Left colon (tissue), 2 donors: ENCODE measurements at places on chromosomes 5 and 9.

- no peak for DNase-seq
These were observed 159.9 kb downstream of the MAN2A1 start for GRCh38 chr5:109849478-109850088.

GRCh38 chr9:127558581-127559246 is 53.4 kb upstream of the STXBP1 start:
- no peak for DNase-seq

DNA sequence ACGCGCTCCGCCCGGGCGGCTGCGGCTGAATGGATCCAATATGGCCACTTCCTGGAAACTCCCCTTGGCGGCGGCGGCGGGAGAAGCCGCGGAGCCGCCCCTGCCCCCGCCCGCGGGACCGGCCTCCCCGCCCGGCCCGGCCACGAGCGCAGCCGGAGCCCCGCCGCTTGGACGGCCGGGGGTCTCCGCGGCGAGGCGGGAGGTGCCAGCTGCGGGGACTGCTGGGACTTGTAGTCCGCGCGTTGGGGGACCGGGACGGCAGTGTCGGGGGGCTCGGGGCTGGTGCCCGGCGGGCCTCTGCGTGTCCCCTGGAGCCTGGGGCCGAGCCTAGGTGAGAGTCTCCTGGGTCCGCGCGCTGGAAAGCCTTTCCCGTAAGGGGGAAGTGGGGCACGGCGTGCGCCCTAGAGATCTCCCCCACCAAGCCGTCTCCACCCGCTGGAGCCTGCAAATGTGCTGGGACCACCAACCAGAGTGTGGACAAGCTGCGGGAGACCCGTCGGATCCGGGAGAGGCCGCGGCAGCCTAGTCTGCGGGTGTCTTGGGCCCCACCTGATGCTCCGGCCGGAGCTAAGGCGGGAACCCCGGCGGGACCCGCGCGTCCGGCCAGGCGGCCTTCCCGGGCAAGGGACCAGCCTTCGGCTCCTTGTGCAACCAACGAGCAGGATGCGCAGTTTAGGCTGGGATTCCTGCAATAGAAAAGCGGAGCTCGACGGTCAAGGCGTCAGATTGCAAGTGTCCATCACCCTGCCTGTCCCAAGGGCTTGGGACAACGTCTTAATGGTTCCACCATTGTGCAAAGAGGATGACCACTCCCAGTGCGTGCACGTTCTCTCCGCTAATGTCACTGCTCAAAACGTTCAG is at the start of gene SEPTIN8:
SEPTIN8 (minus strand) TSS at position 31 of the 861 bp plus-strand sequence. CDS start 102 bp downstream, outside the sequence.
- peak; percentile 50 for DNase-seq

GRCh38 chr5:122924203-122924602 is 78.8 kb downstream of the SNX24 start:
- DNase-seq, result no peak

DNA sequence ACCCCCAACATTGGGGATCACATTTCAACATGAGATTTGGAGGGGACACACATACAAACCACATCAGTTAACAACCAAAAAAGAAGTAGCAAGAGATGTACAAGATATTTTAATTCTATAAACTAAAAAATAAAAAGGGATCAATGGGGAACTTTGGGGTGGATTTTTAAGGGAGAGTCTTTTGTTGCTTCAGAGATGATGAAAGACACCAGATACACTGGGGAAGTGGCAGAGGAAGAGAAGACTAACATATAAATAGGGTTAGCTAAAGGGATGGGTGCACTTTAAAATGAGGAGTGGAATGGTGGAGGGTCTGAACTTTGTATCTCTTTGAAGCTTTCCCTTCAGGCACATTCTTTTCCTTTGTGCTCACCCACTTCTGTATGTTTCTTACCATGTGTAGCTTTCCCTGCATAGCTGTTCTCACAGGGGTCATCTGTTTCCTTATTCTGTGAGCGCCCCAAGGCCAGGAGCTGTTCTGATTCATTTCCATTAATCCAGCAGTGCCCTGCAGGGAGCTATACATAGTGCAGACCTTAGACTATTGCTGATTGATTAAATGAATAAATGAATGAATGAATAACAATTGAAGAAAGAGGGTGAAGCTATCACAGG is 531.6 kb upstream of the KLF4 start:
- DNase-seq, result no peak

DNA sequence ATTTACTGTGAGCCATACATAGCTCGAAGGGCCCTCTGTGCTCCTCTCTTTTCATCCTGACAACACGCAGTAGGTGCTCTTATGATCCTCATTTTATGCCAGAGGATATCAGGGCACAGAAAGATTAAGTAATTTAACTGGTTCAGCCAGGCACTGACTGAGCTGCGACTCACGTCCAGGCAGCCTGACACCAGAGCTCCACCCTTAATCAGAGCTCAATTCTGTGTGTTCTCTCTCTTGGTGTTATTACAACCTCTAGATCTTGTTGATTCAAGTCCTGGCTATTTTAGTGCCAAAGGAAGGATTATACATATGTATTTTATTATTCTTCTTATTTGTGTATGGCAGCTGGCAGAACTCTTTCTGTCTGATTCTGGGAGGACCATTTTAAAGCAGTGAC is 59.7 kb downstream of the OSMR start:
- DNase-seq, result no peak

DNA sequence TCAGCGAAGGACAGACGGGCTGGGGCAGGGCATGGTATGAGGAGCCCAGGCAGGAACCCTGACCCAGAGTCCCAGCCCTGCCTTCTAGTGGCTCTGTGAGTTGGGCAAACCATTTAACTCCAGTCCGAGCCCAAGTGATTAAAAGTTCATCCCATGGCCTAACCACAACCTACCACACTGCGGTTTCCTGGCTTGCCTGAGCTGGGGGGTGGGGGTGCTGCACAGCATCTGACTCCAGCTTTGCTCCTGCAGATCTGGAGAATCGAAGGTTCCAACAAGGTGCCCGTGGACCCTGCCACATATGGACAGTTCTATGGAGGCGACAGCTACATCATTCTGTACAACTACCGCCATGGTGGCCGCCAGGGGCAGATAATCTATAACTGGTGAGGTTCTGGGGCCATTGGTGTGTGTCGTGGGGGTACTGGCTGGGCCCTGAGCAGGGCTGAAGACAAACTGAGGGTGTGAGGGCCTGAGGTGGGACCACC is 49.0 kb downstream of the STOM start:
- no peak for DNase-seq

DNA sequence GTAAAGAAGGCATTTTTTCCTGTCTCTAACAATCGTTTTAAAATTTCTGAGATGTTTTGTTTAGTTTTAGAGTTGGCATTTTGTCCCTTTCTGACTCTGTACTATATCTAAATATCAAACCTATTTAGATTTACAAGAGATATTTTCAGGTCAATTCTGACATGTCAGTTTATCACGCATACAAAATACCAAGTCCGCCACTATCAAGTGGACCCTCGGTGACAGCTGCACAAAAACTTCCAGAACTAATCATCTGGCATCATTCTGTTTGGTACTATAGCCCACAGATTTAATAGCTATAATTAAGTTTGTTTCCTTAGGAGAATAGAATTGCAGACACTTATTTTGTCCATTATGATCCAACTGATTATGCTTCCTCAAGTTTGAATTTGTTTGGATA is 1278.2 kb downstream of the CDH12 start:
- DNase-seq, result no peak

DNA sequence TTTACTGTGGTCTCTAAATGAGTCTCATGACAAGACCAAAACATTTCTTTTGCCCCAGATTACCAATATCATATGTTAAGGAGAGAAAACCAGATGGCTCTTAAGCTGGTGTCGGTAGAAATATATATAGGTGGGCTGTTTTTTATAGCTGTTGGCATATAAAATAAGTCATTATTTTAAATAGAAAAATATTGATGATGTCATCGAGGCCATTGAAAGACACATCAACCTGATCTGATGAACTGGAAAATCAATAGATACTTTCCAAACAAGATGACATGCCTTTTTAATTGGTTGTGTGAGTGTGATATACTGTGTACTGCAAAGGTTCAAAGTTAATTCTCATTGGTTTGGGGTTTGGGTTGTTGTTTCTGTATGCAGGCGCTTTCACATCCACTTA is 617.3 kb downstream of the CCDC171 start:
- no peak for DNase-seq

DNA sequence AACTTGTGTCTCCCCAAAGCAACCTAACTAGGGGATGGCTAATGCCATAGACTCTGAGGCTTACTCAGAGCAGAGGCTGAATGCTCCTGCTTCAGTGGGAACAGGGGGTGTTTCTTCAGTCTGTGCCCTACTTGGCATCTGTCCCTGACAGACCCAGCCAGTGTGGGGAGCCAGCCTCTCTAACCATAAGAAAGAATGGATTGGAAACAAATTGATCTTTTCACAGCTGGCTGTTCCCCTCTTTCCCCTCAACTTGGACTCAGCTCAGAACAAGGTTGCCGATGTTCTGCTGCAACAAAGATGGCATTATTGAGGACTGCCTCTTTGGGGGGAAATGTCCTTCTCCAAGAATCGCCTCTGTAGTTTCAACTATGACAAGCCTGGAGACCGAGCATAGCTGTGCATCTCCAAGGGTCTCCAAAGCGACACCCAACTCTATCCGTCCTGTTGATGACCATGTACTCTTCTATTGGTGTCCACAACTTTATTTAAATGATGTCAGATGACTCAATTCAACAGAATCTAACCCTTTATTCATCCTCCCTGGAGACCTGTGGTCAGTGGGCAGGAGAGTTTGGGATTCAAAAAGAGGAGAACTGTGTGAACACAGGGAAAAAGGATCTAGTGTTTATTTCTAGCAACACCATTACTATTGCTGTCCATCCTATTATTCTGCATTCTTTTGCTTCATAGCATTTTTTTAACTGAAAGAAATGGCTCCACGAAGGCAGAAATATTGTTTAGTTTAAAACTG is 24.7 kb upstream of the TNC start:
- DNase-seq, result no peak

DNA sequence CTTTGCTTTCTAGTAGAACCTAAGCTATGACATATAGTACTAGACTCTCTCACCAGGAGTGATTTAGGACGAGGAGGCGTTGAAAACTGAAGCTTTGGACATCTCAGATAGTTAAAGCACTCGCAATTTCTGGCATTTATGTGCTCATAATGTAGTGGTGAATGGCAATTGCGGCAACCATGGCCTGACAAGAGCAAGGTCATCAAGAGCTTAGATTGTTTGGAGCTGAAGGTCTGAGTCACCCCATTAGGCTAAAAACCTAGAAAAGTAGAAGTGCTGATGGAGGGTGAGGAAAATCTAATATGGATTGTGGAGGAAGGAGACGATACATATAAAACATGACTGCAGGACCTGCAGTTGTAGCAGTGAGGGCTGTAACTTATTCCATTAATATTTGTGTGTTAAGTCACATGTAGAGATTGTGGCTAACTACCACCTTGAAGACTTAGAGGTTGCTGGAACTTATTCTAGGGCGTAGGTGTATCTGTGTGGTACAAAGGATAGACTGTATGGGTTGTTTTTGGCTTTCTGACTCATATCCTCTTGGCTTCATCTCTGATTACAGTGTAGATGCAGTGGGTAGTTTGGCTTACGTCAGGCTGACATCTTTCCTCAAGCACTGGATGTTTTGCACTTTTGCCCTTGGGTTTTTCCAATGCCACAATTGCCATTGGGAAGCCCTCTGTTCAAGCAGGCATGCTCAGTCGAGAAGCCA is 138.9 kb upstream of the CDKN2B start:
- no peak for DNase-seq
